ENCODE measurements at places on chromosomes 2 and 18.
A peak's percentile ranks its signal among the peaks of the same experiment; 100 is the strongest.

- no peak for DNase-seq
These were observed 55.0 kb upstream of the DAPL1 start for GRCh38 chr2:158740127-158740526.

DNA sequence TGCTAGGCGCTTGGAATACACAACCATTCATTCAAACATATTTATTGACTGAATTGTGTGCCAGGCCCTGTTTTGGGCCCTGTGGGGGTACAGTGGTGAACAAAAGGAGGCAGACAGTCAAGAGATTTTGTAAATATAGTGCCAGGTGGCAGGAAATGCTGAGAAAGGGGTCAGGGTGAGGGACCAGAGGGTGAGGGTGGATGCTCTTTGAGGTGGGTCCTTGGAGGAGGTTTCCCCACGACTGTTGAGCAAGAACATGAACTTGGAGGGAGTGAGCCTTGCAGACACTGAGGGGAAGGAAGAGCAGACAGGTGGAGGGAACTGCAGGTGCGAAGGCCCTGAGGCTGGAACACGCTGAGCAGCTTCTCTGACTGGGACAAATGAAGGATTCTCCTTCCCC is 40.7 kb downstream of the ODC1 start:
- no peak for DNase-seq

DNA sequence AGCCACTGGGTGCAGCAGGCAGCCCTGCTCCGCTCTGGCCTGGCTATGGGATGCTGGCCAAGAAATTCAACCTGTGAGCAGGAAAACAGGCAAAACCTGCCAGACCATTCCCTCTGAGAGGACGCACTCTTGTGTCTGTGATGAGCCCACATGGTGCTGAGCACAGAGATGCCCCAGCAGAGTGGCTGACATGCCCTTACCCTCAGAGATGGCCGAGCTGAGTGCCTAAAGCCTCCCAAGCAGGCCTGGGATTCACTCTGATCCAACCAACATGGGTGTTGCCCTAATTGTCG is 34.3 kb upstream of the TAF1B start:
- no peak for DNase-seq

DNA sequence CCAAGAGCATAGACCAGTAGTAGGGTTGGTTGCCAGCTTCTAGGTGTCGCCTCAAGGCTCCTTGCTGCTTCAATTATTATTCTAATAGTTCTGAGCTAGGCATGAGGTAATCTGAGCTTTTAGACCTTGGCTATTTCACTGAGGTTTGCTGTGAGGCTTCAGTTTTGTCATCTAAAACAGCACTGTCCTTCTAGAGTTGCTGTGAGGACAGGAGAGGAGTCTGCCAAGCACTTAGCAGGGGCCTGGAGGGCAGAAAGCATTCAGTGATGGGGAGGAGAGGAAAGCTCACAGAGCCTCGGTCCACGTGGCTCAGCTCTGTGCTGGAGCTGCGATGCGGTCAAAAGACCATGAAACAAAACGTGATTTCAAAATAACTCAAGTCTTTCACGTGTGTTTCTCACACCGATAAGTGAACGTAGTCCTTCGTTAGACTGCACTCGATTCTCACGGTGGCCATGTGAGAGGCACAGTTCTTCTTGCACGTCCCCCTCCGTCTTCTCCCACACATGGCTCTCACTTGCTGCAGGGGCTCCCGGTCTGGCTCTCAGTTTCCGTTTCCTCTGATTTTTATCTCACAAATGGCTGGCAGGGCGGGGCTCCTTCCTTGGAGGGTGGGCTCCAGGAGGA is 113.7 kb downstream of the B3GNT2 start:
- DNase-seq: no peak

GRCh38 chr2:55011831-55012671 is 38.2 kb downstream of the RTN4 start:
- no peak for DNase-seq

GRCh38 chr2:189702071-189702470 is 27.6 kb downstream of the ANKAR start:
- no peak for DNase-seq

- no peak for DNase-seq
These were observed 19.4 kb upstream of the SELENOI start for GRCh38 chr2:26326514-26326913.

DNA sequence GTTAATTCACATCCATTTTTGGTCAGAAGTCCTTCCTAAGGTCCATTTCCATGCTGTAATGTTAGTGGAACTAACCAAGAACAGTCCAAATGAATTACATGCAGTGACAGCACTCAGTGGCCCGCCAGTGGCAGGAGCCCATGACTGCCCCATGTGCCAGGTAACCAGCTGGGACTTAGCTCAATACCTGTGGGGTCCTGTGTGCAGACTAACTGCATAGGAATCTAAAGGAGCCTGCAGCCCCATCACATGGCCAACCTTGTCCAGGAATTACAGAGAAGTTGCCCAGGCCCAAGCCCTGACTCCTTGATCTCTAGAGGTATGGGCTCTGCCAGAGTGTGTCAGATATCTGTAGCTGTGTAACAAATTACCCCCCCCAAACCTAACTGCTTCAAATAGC is 35.4 kb upstream of the GPR17 start:
- no peak for DNase-seq

DNA sequence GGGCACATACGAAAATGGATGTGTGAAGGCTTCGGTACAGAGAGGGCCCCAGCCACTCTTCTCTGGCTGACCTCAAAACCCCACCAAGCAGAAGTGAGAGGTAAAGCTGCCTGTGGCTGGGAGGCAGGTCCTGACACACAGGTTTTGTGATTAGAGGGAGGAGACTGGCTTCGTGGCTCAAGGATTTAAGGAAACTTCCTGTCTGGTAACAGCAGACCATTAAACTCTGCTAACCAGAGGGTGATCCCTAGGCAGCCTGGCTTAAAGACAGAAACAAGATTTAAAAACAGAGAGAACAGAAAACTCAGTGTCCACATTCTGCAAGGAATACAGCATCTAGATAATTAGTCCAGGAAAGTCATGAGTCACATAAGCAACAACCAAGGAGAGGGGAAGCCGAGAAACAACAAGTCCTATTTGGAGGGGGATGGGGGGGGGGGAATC is 101.9 kb downstream of the NFATC1 start:
- peak; percentile 58 for DNase-seq

DNA sequence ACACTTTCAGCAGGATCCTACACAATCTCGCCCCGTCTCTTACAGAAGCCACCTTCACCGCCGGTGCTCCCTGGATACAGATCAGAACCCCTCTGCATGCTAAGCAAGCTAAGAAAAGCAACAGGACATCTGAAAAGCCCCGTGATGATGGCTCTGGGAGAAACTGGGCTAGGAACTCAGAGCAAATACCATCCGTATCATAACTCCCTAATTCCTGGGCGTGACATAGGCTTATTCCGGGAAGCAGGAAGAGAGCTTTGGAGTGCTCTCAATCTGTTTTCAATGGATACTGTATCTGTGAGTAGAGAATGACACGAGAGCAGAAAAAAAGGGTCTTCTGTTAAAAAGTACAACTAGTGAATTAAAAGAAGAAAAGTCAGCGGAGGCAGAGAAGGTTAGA is 121.6 kb downstream of the SPP2 start:
- no peak for DNase-seq

GRCh38 chr2:111019381-111019780 is 101.3 kb upstream of the BCL2L11 start:
- no peak for DNase-seq

- DNase-seq: no peak
These were observed 38.5 kb downstream of the CARF start for GRCh38 chr2:202950592-202950991.

- DNase-seq: no peak
These were observed 440.9 kb downstream of the PTPRM start for GRCh38 chr18:8008033-8008432.

GRCh38 chr2:104025295-104025694 is 828.6 kb upstream of the POU3F3 start:
- peak; percentile 69 for DNase-seq

- peak; percentile 89 for DNase-seq
These were observed 18.3 kb upstream of the SLC35F6 start for GRCh38 chr2:26745609-26746327.

- no peak for DNase-seq
These were observed 65.1 kb downstream of the PTGR3 start for GRCh38 chr18:75143851-75144250.

DNA sequence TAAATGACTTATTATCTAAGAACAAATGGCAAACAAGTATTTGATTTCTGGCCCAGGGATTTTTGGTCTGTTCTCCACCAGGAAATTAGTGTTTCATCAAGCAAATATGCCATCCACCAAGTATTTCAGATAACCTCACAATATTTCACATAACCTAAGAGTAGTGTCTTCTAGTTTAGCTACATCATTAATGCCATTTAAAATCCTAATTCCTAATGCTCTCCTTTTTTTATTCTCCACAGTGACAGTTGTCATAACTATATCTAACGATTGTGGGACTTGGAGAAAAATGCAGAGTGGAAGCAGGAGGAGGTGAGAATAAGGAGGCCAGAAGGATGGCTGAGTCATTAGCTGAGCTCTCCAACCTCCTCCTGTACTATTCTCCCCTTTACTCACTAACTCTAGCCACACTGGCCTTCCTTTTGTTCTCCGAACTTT is 58.5 kb upstream of the CTLA4 start:
- DNase-seq: peak; percentile 79

DNA sequence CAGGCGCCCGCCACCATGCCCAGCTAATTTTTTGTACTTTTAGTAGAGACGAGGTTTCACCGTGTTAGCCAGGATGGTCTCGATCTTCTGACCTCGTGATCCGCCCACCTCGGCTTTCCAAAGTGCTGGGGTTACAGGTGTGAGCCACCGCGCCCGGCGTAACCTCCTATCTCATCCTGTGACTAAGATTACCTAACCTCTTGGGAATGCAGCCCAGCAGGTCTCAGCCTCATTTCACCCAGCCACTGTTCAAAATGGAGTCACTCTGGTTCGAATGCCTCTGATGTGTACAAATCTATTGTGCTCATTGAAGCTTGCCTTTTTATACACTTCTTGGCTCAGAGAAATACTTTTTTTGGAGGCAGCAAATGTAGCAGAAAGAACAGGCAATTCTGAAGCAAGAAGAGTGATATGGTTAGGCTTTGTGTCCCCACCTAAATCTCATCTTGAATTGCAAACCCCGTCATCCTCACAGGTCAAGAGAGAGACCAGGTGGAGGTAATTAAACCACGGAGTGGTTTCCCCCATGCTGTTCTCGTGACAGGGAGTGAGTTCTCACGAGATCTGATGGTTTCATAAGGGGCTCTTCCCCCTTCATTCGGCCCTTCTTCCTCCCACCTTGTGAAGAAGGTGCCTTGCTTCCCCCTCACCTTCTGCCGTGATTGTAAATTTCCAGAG is 60.6 kb downstream of the SLC4A3 start:
- no peak for DNase-seq

GRCh38 chr2:224640679-224641078 is 55.5 kb upstream of the CUL3 start:
- DNase-seq: no peak

DNA sequence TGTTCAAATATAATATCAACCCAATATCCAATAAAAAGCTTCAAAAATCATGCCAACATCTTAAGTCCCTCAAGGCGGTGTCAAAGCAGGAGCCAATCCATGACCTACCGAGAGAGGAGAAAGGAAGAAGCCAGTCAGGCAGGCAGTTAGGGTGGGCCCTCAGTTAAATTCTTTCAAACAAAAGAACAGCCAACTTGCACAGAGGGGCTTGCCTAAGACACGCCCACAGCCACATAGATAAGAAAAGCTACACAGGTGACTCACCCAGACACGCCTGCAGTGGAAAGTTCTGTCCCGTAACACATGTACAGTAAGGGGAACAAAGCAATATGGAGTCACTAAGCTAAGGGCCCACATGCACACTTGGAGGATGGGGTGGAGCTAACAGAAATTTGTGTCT is 61.3 kb downstream of the SP110 start:
- DNase-seq: no peak

DNA sequence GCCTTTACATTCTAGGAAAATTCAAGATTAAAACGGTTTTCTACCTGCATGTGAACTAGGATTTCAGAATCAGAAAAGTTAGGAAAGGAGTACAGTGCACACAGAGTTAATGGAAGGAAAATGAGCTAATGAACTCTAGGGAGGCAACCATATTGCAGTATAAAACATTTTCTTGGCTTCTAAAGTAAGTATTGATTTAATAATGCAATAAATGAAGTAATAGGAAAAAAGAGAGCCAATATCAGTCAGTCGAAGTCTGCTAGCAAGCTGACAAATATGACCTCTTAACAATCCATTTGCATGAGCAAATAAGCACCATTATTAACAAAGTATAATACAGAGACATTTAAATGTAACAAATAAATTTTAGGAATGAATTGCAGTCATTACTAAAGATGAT is 80.2 kb upstream of the COL3A1 start:
- no peak for DNase-seq

- peak; percentile 34 for DNase-seq
These were observed 727 bp downstream of the KIF1A start for GRCh38 chr2:240819126-240819857.

GRCh38 chr2:218732761-218733158 is 22.1 kb downstream of the TTLL4 start:
- no peak for DNase-seq

Data from astrocyte of the hippocampus (primary cell).